Kidney tubule cell (primary cell): ENCODE measurements at places on chromosomes 7 and 10.
A peak's percentile ranks its signal among the peaks of the same experiment; 100 is the strongest.

DNA sequence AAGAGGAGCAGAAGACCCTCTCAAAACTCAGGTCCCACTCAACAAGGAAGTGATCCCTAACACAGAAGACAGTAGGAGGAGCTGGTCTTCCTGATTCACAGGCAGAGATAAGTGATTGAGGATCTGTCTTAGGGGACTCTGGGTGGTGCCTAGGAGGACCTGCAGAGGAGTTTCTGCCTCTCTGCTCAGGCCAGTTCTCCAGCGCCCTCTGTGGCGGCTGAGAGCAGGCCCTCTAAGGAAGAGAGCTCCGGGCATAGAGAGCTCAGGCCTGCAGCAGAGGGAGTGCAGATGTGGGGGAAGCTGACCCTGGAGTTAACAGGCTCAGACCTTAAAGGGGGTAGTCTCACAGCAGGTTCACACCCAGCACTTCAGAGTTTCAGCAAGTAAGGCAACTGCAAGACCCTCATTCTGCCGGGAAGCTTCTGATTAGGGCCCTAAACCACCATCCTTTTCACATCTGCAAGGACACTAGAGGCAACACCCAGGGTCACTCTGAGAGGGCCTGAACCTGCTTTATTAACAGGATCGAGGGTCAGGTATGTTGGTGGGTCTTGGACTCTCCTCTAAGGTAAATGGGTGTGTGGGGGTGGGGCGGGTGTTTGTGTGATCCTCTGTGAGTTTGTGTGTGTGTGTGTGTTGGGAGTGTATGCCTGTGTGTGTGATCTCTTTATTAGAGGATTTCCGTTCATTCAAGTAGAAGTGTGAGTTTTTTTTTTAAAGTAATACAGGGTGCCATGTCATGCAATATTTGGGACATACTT is 57.6 kb upstream of the TARP start:
- no peak for DNase-seq

DNA sequence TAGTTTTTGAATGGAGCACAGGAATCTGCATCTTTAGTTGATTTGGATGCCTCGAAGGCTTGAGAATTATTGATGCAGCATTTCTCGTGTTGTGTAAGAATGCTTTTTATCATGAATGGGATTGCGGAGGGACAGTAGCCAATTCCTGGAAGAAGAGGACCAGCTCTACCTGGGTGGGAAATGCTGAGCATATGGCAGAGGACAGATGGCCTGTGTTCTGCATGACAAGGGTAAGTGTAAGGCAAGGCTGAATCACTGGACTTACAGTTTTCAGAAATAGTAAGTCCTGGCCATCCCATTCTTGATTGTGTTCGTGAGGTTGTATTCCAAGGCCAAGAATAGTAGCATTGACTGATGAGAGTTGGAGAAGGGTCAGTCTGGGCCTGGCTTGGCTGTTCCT is 15.9 kb downstream of the RP9 start:
- no peak for DNase-seq

DNA sequence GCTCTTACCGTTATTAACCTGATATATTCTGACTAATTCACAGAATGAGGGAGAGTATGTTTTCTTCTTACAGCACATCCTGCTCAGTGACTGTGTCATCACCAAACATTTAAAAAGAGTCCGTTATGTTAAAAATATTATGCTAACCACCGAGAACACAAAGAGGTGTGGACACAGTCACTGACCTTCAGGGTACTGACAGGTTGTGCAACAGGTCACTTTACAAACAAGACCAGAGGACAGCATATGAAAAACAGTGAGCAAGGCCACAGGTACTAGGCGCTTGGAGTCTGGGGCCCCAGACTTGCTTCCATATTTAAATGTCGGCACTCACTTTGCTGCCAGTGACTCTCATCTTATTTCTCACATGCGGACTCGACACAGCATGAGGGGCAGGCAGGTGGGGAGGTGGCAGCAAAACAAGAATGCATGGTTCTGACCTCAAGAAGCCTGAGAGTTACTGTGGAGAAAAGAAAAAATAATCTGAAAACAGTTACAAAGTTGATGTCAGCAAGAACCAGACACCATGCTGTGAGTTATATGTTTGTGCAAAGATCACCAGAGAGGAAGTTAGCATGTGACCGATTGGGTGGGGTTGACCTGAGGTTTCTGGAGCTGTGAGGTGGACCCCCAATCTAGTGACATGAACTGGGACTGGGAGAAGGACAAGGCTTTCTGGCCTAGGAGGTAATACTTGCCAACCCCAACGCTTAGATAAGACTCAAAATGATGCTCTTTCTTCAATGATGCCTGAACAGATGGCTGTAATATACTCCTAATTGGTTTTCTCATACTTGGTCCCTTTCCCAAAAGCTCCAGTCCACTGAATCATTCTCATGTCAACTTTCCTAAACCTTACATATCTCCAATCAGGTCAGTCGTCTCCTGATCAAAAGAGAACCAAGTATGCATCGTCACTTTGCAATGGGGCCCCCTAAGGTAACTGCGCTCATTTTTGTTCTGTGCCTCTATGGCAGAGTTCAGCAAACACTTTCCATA is 102.4 kb downstream of the HIPK2 start:
- DNase-seq = no peak

DNA sequence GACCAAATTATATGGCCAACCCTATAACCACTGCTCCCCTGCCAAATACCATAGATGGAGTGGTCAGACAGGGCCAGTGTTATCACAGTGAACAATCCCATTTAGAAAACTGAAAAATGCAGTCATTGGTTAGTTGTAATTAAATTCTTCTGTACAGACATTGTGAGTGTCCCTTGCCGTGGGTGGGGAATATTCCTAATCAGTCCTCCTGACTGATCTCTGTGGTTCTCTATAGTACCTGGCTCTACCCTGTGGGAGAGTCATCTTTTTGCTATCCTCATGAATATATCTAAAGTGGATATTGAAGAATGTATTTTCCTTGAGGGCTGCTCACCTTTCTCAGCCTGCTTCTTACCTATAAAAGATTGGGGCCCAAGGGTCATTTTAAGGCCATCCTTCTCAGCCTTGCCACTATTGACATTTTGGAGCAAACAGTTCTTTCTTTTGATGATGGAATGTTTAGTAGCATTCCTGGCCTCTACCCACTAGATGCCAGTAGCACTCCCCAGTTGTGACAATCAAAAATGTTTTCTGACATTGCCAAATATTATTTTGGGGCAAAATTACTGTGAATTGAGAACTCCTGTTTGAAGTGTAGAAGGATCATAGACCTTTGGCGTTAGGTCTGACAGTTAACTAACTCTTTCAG is 110.2 kb downstream of the MAPK8 start:
- DNase-seq = no peak

GRCh38 chr7:50589364-50589763 is 24.2 kb upstream of the DDC start:
- no peak for DNase-seq

- DNase-seq = no peak
Measured at GRCh38 chr10:11245095-11245479, 227.4 kb downstream of the CELF2 start.

DNA sequence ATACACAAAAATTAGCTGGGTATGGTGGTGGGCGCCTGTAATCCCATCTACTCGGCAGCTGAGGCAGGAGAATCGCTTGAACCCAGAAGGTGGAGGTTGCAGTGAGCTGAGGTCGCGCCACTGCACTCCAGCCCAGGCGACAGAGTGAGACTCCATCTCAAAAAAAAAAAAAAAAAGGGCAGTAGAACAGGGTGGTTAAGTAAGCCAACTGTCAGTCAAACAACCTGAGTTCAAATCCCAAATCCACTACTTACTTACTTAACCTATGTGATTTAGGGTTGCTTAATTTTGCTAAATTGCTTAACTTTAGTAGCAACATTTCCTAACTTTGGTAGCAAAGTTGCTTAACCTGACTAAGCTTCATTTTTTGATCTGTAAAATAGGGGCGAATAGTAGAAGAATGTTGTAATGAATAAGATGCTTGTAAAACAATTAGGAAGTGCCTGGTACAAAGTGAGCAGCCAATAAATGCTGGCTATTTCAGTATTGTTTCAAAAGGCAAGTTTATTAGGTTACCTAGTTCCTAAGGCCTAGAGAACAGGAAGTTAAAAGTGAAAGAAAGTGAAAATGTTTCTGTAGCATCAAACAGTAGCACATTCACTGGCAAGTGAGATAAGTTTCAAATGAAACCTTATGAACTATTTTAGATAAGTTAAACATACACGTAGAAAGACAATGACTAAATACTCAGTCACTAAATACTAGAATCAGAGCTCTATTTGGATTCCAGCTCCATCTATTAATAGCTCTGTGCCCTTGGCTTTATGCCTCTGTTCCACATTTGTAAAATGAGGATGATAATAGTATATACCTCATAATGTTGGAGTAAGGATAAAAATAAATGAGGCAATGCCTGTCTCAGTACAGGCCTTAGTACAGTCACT is 64.3 kb downstream of the HOXA1 start:
- DNase-seq = peak; percentile 67

GRCh38 chr10:3544561-3544960 is 240.4 kb downstream of the KLF6 start:
- no peak for DNase-seq

DNA sequence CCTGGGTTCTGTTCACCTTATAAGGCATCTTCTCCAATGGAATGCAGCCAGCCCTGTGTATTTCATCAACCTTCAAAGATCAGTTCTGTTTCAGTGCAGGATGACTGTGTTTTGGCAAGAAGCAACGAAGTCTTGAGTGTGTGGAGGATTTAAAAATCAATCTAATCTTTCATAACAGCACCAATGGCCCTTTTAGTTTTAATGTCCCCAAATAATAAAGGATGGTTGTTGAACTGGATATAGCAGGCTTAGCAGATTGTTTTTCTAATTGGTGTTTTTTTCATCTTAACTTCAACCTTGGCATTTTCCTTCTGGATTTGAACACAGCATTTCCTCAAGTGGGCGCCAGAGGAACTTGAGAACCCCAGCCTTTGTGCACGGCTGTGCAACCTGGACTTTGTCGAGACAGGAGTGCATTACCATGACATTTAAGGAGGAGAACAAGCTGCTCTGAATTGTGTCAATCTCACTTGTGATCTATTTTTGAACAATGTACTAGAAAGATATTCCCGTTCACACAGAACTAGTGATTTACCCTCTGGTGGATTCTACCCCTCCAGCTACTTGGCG is 313.3 kb upstream of the AKR1E2 start:
- DNase-seq = peak; percentile 81

- no peak for DNase-seq
Measured at GRCh38 chr10:29446327-29446726, 157.5 kb downstream of the LYZL1 start.

- DNase-seq = peak; percentile 44
Measured at GRCh38 chr7:100080907-100081534, 502 bp downstream of the ZNF3 start.

DNA sequence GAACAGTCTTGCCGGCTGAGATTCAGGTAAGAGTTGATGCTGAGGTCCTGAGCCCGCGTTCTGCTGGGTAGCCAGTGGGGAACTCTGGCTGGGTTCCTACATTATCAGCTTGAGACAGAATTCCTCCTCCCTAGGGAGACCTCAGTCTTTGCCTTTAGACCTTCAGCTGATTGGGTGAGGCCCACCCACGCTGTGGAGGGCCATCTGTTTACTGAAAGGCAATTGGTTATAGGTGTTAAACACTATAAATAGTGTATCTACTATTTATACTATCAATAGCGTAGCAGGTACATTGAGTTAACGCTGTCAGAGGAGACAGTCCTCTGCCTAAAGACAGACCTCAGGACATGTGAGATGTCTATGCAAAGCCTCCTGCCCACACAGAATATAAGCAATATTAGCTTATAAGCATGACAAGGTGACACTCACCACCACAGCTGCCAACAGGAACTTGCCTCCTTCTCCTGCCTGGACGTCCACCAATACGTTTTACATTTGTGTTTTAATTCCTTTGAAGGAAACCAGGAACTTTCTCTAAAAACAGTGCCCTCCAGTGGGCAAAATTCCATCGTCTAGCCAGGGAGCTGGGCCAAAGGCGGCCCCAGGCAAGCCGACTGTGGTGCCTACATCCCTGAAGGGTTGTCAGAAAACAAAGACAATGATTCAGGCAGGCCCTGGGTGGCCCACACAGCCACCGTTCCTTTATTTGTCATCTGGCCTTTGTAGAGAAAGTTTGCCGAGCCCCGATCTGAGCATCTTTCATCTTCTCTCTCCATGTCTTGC is 58.8 kb downstream of the INSIG1 start:
- peak; percentile 55 for DNase-seq

GRCh38 chr7:451255-452225 is 68.1 kb downstream of the PDGFA start:
- DNase-seq = no peak

DNA sequence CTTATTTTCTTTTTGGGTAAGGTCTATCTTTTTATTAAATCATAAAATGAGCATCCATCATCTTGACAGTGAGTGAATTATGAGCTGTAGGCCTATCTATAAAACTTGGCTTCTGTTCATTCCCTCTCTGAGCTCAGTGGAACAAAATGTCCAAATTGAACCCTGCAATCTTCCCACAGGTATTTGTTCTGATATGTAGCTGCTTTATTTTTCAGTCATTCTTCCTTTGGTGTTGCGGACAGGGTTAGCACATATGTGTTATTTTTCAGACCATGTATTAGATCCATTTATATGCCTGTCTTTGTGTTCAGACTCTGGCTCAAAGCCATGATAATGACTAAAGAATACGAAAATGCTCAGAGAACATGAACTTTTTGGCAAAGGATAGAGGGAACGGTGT is 201.6 kb upstream of the KIAA1217 start:
- DNase-seq = no peak

GRCh38 chr7:25759748-25760147 is 392.2 kb upstream of the NFE2L3 start:
- no peak for DNase-seq

DNA sequence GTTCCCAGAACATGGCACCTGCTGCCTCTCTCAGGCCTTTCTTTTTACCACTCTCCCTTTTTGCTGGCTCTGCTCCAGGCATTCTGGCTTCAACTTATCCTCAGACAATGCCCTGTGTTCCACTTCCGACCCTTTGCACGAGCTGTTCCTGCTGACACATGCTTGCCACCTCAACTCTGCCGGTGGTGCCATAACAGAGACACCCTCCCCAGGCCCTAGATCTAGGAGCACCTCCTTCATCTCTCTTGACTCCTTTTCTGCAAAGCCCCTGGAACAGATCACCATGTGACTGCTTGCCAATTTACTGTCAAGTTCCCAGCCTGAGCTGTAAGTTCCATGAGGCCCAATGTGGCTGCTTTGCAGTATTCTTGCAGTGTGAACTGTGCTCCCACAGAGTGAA is 256.0 kb upstream of the MKI67 start:
- no peak for DNase-seq

GRCh38 chr7:33788531-33788930 is 116.8 kb upstream of the BMPER start:
- no peak for DNase-seq

DNA sequence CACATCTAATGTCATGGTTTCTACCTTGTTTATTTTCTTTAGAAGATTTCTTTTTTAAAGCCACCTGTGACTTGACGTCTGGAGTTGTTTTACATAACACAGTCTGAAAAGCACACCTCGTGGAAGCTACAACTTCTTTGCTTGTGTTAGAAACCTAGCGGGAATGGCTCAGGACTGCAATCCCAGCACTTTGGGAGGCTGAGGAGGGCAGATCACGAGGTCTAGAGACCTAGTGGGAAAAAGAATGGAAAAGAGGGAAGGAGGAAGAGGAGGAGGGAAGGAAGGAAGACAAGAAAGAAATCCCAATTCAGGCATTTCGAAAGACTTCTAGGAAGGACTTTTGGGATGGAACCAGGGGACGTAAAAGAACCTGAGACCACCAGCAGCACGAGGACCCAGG is 146.3 kb upstream of the CELF2 start:
- no peak for DNase-seq
